PC-9 (cell line): ENCODE measurements at places on chromosomes 2 and 18. TPM values are rescaled to one million over a fixed set of nuclear protein-coding genes. Genes with fewer than 3 reads are reported as not detected.

The STRADB gene
- 24.0 and 32.1 TPM in 2 replicates for total RNA-seq

The HOXD12 gene
- not detected in 2 replicates for total RNA-seq

The SPC25 gene
- total RNA-seq = 20.0 and 20.7 TPM in 2 replicates

The MYO5B gene
- total RNA-seq = 23.3 and 25.4 TPM in 2 replicates

The ASXL3 gene
- total RNA-seq = not detected in 2 replicates

The TUBA3E gene
- total RNA-seq = not detected in 2 replicates

The FEV gene
- total RNA-seq = not detected in 2 replicates

The RSAD2 gene
- total RNA-seq = not detected in 2 replicates

The SMPD4 gene
- 77.9 and 84.1 TPM in 2 replicates for total RNA-seq

The TGFA gene
- 27.7 and 36.4 TPM in 2 replicates for total RNA-seq
